ENCODE measurements at places on chromosomes 2 and 18.

DNA sequence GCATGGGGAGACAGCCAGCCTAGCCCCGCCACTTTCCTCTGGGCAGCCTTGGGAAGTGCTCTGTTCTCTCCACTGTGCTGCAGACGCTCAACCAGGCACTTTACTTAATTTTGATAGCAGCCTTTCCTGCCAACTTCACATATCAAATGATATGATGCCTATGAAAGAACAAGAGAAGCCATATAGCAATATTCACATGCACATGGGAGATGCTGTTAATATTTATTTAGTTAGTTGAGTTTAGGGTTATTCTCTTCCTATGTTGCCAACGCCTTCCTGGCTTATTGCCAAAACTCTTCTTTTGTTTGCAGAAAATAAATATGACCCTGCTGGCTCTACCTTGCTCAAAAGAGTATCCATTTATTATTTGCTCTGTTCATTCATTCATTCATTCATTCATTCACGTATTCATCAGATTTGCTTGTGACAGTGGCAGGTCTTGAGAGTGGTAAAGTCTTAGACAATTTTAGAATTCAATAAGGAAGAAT, 99.3 kb downstream of the GATA6 start:
- DNase-seq, result no peak

GRCh38 chr2:128452024-128452411, 133.3 kb upstream of the HS6ST1 start:
- DNase-seq, result no peak

DNA sequence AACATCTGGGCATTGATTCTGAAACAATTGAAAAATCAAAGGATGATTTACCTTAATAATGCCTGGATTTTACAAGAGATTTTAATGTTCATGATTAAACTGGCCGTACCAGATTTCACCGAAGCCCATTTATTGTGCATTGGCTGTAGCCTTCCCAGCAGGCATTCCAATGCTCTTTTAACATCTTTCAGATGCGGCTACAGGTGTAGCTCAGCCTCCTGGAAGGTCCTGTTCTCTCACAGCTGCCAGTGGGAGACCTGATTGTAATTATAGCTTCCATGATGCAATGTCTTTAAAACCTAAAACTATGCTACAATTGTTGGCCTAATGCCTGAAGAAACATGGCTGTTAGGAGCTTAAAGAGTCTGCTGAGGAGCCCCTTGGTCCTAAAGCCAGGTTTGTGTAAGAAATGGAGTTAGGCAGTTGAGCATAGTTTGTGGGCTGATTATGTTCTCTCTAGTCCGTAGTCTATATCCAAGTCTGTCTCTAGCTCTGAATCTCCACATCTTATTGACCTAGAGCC, 147.4 kb downstream of the CERS6 start:
- peak; percentile 9 for DNase-seq

DNA sequence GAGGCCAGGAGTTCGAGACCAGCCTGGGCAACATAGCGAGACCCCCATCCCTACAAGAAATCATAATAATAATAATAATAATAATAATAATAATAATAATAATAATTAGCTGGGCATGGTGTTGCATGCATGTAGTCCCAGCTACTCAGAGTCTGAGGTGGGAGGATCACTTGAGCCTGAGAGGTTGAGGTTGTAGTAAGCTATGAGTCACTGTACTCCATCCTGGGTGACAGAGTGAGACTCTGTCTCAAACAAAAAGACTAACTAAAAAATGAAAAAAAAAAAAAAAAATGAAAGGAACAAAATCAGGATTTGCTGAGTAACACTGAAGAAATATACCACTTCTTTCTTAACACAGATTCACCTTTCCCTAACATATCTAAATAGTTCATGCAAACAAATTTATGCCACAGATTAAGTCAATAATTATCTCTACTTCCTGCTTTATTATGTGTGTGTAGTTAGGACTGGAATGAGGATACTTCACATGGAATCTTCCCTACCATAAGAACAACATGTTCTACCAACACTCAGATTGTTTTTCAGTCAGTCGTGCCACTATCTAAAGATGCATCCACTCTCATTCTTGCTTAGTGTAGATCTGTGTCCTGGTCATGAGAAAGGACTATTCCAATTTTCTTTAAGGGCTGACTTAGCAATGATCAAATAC, 928.7 kb downstream of the SLC4A3 start:
- DNase-seq, result no peak

- no peak for DNase-seq
Measured at GRCh38 chr2:199646439-199646838, 188.7 kb upstream of the SATB2 start.

- DNase-seq, result peak; percentile 91
Measured at GRCh38 chr2:74457549-74458131, 598 bp upstream of the WBP1 start.

DNA sequence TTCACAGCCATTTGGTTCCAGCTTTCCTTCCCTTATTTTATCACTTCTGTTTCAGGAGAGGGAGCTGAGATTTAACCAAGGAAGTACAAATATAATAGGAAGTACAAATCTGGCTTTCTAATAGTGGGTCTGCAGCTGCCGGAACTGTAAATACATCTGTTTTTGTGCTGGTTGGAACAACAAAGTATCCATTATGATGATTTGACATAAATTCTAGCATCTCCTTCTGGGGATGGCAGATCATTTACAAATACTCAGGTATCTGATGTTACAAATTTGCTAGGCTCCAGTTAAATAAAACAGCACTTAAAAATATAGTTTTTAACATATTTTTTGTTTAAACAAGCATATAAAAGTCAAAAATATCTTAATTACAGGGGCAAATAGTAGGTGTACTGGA, 131.3 kb upstream of the SMIM21 start:
- no peak for DNase-seq

- no peak for DNase-seq
Measured at GRCh38 chr2:7073901-7074300, 156.7 kb downstream of the RNF144A start.

GRCh38 chr2:130878316-130878715, 41.6 kb downstream of the ARHGEF4 start:
- DNase-seq, result peak; percentile 10

GRCh38 chr2:105287692-105288091, 41.8 kb downstream of the TGFBRAP1 start:
- peak; percentile 71 for DNase-seq

- no peak for DNase-seq
Measured at GRCh38 chr2:229726643-229727042, 12.3 kb upstream of the DNER start.

DNA sequence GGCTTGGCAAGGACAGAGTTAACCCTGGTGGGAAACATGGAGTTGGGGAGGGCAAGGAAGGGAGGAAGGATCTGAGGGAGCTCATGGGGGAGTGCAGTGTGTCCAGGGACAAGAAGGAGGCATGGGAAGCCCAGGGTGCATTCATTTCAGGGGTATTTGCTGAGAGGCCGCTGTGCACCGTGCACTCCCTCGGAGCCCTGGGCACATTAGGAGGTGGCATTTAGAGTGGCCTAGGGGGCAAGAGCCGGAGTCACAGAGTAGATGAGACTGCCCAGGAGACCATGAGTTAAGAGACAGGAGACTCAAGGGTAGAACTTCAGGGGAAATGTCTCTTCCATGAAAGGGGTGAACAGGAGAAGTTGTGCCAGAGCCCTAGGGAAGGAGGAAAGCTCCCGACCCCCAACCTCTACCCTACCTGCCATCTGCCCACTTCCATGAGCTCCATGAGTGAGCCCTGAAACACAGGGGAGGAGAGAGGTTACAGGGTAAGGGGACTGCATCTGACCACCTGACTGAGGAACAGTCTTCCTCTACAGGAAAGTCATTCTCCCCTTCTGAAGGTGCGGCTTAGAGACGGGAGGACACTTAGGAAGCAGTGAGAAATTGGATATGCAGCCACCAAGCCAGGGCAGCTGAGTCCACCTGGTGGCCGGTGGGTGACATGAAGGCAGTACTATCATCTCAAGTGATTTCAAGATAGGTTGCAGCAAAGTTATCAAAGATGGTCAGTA, 58.5 kb upstream of the COPS8 start:
- peak; percentile 74 for DNase-seq

DNA sequence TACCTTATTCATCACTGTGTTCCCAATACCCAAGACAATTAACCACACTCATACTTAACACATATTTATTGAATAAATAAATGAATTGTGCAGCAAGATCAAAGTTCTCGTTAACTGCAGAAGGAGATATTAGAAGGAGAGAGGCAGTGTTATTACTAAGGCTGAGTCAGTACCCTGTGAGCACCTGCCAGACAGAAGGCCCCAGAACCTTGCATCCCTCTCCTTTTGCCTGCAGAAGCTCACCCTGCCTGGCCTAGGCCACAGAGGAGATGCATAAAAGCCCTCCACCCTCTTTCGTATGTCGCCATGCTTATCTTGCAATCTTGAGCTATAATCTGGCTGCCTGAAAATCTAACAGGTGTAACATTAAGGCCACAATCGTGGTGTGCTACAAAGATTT, 20.5 kb upstream of the RNF149 start:
- DNase-seq, result no peak

DNA sequence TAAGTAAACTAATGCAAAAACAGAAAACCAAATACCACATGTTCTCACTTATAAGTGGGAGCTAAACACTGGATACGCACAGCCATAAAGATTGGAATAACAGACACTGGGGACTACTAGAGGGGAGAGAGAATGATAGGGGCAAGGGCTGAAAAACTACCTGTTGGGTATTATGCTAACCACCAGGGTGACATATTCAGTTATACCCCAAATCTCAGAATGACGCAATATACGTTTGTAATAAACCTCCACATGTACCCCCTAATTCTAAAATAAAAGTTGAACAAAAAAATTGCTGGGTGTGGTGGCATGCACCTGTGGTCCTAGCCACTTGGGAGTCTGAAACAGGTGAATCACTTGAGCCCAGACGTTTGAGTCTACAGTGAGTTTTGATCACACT, 157.2 kb downstream of the EXOC6B start:
- DNase-seq, result no peak

DNA sequence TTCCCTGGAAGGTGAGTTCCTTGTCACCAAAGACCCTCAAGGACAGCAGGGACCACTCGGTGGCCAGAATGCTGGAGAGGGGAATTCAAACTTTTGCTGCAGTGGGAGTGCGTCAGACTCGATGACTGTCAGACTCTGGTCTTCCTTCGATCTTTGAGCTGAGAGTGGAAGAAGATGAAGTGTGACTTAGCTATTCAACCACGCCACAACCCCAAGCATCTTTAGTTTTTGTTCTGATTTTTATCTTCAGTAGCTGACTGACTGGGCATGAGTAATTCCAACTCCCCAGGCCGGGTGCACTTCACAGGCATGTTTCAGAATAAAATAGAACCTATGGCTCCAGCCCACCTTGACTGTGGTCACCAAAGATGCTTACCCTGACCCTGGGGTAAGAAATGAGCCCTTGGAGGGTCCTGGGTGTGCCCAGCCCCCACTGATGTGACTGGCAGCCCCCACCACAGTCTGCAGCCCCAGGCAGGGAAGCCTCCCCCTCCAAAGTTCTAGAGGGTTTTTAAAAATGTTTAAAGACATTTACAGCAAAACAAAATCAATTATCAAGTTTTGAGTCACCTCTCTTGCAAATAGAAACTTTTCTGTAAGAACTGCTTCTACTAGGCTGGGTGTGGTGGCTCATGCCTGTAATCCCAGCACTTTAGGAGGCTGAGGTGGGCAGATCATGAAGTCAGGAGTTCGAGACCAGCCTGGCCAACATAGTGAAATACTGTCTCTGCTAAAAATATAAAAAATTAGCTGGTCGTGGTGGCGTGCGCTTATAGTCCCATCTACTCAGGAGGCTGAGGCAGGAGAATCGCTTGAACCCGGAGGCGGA, 24.9 kb upstream of the YWHAQ start:
- DNase-seq, result no peak

DNA sequence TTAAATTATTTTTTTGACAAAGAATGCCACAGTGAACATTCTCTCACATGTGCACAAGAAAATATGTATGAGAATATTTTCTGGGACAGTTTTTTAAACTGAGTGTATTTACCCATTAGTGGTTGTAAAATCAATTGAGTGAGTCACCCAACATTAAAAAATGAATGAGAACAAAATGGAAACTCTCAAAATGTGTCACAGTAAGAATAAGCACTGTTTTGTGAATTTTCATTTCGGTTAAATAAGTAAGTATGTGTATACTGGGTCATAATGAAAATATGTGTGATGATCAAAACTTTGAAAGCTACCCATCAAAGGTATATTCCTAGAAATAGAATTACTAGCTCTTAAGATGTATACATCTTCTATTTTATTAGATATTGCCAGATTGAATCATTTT, 11.6 kb downstream of the BABAM2 start:
- no peak for DNase-seq

GRCh38 chr2:178401994-178402437, 49.0 kb downstream of the PRKRA start:
- no peak for DNase-seq

GRCh38 chr2:27587025-27587424, 4.2 kb downstream of the ZNF512 start:
- DNase-seq, result no peak

DNA sequence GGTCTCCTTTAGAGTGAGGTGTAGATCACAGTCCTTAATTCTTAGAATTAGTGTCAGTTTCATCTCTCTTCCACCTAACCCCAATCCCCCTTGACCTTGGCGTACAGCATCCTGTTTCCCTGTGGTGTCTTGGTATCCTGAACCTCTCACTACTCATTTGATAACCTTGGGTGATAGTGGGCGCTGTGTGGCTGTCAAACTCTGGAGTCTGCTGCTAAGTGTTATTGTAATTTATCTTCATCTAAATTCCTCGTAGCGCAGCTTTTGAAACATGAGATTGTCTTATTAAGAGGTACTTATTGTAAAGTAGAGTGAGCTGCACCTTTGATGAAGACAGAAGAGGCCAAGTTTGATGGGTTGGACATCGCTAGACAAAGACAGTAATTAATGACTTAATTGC, 222.6 kb upstream of the SPRED2 start:
- DNase-seq, result no peak

DNA sequence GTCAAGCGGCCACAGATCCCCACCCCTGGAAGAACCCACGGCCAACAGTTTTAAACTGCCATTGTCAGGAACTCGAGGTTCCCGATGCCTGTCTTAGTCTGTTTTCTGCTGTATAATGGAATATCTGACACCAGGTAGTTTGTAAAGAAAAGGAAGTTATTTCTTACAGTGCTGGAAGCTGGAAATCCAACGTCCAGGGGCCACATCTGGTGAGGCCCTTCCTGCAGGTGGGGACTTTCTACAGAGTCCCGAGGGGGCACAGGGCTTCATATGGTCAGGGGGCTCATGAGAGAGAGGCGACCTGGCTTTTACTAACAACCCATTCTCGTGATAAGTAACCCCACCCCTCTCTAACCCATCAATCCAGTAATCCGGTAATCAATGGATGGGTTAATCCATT, 501.6 kb upstream of the MYT1L start:
- no peak for DNase-seq

All from H7 (cell line).